ENCODE measurements at places on chromosomes 5 and 9. TPM values are rescaled to one million over a fixed set of nuclear protein-coding genes. Genes with fewer than 3 reads are reported as not detected.

GRCh38 chr9:132181796-132182313, 20.0 kb downstream of the NTNG2 start:
- DNase-seq, result no peak

- DNase-seq, result no peak
Observed at GRCh38 chr5:34014626-34015025, 6.8 kb upstream of the AMACR start.

GRCh38 chr5:1105350-1106265, 6.3 kb downstream of the SLC12A7 start:
- no peak for DNase-seq

DNA sequence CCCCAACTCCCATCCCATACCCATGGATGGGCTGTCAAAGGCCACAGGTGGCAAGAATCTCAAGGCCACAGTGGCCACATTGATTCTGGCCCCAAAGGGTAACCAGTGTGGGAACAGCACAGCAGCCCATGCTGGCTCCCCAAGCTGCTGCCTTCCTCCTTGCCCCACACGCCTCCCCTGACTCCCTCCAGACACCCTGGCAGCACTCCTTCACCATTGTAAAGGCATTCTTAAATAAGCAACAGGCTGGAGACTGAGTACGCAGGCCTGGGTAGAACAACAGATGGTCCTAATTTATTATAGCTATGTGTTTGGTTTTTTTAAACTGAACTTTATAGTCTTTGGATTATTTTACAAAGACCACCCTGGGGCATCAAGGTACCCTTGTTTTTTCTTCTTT, 158.8 kb downstream of the TSSK1B start:
- no peak for DNase-seq

DNA sequence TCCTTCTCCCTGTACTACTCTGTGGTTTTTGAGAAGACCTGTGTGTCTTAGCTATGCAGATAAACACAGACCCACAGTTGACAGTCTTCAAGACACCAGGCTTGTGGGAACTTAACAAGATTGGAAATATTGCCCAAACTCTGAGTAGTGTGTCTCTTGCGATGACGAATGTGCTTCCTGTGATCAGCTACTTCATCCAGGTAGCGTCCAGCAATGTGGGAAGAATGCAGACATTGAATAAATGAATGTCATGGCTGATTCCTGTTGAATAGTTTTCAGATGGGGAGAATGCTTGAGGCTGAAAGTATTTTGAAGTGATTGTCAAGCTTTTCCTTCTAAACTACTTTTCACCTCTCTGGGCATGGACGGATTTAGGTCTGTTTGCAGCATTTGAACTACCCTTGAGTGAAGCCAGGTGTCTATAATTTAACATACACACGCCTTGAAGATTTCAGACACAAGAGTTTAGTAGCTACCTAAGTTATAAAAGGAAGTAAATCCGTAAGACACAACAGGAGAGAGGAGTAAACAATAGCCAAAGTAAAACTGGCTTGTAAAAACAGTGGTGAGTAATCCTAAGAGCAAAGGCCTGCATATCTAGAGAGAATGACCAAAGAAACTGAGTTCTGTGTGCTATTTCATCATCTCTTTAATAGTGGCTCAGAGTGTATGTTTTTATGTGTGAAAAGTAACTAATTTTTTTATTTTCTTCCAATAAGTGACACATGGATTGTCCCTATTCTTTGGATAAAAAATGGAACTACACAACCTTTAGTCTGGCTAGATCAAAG, 30.0 kb upstream of the ARL14EPL start:
- no peak for DNase-seq

- DNase-seq, result no peak
Observed at GRCh38 chr5:111762895-111763294, 5.9 kb upstream of the NREP start.

Gene TTC39B
- 17.2 TPM for total RNA-seq

Gene UGCG
- total RNA-seq, result 48.5 TPM

Gene NEURL1B
- total RNA-seq, result 10.1 TPM

Measured in MG63 (cell line).